ENCODE measurements at places on chromosomes 1 and 21.
A peak's percentile ranks its signal among the peaks of the same experiment; 100 is the strongest.

- DNase-seq = no peak
These were observed 53.2 kb downstream of the SLC9A1 start for GRCh38 chr1:27101696-27102095.

GRCh38 chr1:15384301-15384901 lies 25.3 kb upstream of the EFHD2 start:
- no peak for DNase-seq

GRCh38 chr1:234478481-234479309 lies at the start of gene TARBP1:
Gene TARBP1, minus strand, starts transcription at chr1:234479179. Its CDS starts 76 bp downstream, at chr1:234479103.
- peak; percentile 78 for DNase-seq

GRCh38 chr1:23720256-23720995 lies 22.8 kb upstream of the ELOA start:
- DNase-seq = peak; percentile 42

DNA sequence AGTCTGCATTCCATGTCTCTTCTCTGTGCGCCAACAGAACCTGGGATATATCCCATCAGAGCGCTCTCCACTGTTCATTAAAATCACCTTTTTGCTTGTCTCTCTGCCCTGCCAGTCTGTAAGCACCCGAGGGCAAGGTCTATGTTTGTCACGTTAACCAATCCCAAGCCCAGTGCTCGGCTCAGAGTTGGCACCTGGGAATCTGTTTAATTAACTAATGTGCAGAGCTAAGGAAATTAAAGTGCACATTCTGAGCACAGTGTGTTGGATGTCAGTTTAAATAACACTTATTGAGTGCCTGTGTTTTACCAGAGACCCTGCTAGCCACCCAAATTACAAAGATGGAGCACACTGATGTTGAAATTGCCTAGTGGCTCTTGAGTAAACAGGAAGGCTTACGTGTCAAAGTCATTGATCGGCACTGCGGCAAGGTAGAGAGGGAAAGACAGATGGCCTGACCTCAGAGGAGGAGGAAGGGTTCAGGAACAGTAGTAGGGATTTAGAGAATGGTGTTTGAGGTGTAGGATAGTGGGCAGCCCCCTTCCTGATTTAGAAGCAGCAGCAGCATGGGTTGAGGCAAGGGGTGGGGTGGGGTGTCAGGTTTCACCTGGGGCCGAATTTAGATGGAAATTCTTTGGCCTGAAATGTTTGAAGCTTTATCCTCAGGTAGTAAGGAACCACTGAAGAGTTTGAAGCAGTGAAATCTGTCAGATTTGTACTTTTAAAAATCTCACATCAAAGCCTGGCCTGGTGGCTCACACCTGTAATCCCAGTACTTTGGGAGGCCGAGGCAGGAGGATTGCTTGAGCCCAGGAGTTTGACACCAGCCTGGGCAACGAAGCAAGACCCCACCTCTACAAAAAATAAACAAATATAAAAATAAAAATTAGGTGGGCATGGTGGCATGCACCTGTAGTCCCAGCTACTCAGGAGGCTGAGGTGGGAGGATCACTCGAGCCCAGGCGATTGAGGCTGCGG lies 7.7 kb downstream of the ARMH1 start:
- no peak for DNase-seq

GRCh38 chr1:28680151-28680550 lies 11.6 kb downstream of the GMEB1 start:
- no peak for DNase-seq

DNA sequence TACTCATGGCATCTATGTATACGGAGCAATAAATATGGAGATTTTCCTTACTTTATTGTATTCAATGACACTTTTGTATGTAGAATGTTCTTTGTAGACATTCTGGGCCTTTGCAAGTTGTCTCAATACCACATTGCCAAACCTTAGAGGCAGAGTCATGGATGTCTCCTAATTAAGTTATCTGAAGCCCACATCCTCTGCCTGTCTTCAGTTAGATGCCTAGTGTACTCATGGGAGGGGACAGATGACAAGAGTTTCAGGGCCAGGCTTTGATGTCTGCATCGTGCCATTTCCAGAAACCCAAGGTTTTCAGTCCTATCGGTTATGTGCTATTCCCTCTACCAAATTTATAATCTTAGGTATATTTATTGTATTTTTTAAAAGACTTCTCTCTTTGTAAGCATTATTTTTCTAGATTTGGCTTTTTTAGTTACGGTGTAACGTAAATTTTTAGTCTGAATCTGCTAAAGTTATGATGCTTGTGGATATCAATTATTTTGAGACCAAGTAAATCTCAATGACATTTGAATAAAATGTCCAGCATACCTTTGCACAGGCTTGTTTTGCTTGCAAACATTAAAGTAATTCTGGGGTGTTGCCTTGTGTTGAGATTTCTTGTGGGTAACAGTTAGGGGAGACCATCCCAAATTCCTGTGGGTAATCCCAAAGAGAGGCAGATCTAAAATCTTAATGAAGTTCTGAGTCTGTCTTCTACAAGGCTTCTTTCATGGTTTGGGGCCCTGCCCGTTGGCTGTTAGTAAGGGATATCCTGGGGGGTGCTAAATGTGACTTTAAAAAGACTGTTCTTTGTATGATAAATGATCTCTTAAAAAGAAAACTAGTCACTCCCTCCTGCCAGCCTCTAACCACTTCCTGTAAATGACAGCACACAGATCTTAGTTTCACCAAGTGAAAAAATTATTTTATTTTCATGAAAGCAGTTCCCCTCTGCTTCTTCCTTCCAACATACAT lies 8.0 kb upstream of the MACF1 start:
- DNase-seq = peak; percentile 81

DNA sequence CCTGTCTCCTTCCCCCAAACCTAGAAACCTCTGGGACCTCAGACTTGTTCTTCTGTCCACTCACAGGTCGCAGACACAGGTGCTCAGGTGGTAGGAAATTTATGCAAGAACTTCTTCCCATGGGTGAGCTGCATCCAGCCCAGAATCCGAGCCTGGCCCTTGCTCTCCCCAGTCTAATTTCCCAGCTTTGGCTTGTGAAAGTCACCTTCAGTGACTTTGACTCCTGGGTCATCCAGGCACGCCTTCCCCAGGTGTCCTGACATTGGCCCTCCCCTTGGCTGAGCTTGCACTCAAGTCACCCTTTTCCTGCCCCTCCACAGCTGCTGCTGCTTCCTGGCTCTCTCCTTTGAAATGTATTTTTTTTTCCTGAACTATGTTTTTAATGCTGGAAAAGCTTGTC lies 6.6 kb downstream of the IPO13 start:
- no peak for DNase-seq

- no peak for DNase-seq
These were observed 188.4 kb upstream of the DMRTA2 start for GRCh38 chr1:50611675-50612074.

DNA sequence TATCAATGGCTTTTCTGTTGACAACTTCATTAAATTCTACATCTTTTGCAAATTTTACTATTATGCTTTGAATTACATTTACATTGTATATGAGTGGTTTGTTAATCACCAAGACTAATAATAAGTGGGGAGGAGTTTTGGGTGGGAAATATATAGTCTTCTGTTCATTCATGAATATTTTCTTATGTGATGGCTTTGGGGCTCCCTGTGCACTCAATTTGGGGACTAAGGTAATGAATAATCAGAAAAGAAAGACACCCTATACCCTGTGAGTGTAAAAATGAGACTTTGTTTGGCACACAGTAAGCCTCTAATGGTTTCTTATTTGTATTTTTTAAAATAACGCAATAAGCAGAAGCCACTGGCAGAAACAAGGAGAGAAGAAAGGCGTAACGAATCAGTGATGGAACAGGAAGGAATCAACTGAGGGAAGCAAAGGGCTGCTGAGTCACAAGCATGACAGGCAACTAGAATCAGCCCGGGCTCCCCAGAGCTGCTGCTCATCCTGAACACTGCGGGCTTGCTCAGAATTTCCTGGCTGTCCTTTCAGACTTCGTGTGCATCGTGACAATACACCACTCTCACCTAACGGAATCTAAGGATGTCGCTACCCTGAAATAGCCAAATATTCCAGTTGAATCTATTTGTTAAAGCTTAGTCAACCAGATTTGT lies 20.8 kb upstream of the RGS2 start:
- DNase-seq = peak; percentile 80

DNA sequence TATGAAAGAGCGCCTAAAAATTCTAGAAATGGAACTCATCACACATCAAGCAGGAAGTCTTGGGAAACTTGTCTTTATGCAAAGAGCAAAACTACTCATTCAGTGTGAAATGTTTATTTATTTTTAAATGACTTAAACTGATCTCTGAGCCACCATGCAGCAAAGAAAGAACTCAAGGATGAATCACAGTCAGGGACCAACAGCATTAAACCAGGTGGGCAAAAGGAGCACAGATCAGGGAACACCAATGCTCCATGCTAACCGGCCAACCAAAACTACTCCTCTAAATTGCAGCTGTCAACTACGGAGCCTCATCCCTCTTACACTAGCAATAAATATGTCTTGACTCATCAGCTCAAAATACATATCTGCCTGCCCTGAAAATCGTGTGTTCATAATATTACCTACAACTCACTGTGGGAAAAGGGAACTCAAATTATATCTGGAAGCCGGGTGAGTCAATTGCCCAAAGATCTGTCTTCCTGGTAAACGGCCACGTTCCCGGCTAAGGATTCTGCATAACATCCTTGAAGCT lies 129.2 kb downstream of the PTPN14 start:
- DNase-seq = peak; percentile 86

- no peak for DNase-seq
These were observed 465.8 kb downstream of the DSCAM start for GRCh38 chr21:40381111-40381510.

DNA sequence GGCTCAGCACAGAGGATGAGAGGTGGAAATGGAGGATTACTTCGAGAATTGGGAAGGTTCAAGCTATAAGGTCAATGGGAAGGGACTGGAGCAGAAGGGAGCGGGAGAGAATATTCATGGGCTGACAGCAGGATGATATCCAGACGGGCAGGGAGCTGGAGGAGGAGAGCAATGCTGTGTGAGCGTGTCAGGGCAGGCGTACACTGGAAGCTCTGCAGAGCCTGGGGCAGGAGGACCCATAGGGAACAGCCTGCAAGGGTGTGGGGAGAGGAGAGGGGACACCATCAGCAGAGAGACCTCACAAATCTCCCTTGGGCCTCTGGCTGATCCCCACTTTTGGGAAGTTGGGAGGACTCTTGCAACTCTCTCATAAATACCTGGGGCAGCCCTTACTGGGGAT lies 13.7 kb downstream of the CSF1 start:
- no peak for DNase-seq

- no peak for DNase-seq
These were observed 27.9 kb downstream of the SSBP3 start for GRCh38 chr1:54378157-54378873.

GRCh38 chr1:236524895-236525184 lies 1.1 kb downstream of the LGALS8 start:
- DNase-seq = no peak

GRCh38 chr1:62185677-62186076 lies 9.0 kb upstream of the L1TD1 start:
- DNase-seq = no peak

- no peak for DNase-seq
These were observed 176.9 kb upstream of the LMO4 start for GRCh38 chr1:87151500-87152421.

DNA sequence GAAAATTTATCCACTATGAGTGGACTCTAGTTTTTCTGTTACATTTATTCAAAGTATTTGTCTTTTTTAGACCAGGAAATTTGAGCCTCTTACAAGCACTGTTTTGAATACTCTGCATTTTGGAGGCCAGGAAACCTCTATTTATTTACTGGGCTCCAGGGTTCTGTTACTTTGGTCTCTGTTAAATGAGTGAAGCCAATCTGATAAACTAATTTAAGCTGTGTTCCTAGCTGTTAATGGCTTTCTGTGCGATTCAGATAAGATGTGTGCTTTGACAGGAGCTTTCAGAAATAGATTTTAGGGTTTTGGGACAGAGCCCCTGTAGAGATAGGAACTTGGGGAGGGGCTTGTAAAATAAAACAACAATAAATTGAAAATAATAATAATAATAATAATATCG lies 23.9 kb downstream of the ACKR1 start:
- DNase-seq = no peak

GRCh38 chr1:233240371-233240770 lies 55.2 kb downstream of the PCNX2 start:
- peak; percentile 3 for DNase-seq

DNA sequence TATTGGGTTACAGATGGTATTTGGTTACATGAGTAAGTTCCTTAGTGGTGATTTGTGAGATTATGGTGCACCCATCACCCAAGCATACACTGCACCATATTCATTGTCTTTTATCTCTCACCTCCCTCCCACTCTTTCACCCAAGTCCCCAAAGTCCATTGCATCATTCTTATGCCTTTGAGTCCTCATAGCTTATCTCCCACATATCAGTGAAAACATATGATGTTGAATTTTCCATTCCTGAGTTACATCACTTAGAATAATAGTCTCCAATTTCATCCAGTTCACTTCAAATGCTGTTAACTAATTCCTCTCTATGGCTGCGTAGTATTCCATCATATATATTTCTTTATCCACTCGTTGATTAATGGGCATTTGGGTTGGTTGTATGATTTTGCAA lies 36.8 kb upstream of the ZNF678 start:
- DNase-seq = no peak

GRCh38 chr21:28959367-28960099 lies 33.1 kb downstream of the LTN1 start:
- DNase-seq = peak; percentile 80

GRCh38 chr1:64650411-64650810 lies 94.5 kb upstream of the RAVER2 start:
- no peak for DNase-seq

GRCh38 chr1:218304281-218305039 lies 19.4 kb downstream of the RRP15 start:
- DNase-seq = peak; percentile 58

DNA sequence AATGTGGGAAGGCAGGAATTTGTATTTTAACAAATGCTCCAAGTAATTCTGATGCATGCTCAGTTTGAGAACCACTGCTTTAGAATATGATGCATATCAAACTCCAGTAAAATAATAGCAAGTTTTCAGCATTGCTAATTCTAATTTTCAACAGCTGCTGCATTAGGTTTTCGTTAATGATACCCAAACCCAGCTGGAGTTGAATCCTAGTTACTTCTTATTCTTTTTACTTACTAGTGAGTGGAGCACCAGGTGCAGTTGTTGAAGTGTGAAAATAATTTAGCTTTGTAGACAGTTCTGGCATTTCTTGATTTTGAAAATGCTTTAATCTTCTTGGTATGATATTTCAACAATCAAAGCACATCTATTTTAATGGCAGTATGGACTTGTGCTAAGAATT lies 138.5 kb downstream of the HS2ST1 start:
- no peak for DNase-seq

- DNase-seq = no peak
These were observed 75.2 kb upstream of the GADD45A start for GRCh38 chr1:67609577-67610341.

- no peak for DNase-seq
These were observed 217.2 kb downstream of the CHRM3 start for GRCh38 chr1:239603530-239603929.

DNA sequence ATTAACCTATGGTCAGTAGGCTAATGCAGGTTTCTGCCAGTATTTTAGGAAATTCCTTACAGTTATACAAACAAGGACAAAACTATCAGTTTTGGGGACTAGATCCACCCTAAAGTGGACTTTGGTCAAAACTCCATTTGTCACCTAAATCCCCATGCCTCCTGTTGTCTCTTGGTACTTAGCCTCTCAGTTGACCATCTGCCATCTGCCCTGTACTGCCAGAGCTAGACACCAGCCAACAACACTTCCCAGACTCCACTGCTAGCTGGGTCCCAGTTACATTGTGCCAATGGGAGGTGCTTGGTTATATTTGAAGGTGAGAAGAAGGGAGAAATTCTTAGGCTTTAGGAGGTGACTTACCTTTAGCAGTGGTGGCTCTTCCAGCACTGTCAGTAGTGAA lies 17.0 kb upstream of the BSDC1 start:
- no peak for DNase-seq

- DNase-seq = no peak
These were observed 34.6 kb upstream of the CD55 start for GRCh38 chr1:207286786-207287468.

Data from EL (cell line).